Renal cortex interstitium (tissue), 15 donors: ENCODE measurements at places on chromosomes 11 and 22. TPM values are rescaled to one million over a fixed set of nuclear protein-coding genes. Genes with fewer than 3 reads are reported as not detected.
A peak's percentile ranks its signal among the peaks of the same experiment; 100 is the strongest.

DNA sequence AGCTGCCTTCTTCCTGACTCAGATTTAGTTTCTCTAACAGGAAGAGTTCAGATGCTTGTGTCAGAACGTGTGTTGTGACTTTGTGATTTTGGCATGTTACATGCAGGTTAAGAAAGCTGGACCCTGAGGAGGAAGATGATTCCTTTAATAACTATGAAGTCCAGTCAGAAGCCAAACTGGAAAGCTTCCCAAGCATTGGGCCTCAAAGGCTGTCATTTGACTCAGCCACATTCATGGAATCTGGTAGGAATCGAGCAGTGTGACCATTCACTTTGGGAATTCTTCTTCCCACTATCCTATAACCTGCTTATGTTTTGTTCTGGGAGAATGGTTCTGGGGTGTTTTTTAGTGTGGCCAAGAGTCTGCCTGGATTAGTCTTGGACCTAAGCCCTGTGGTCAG lies 48.0 kb downstream of the CABIN1 start:
- no peak for DNase-seq

The MRGPRF gene
- 17.2 TPM for polyA plus RNA-seq

DNA sequence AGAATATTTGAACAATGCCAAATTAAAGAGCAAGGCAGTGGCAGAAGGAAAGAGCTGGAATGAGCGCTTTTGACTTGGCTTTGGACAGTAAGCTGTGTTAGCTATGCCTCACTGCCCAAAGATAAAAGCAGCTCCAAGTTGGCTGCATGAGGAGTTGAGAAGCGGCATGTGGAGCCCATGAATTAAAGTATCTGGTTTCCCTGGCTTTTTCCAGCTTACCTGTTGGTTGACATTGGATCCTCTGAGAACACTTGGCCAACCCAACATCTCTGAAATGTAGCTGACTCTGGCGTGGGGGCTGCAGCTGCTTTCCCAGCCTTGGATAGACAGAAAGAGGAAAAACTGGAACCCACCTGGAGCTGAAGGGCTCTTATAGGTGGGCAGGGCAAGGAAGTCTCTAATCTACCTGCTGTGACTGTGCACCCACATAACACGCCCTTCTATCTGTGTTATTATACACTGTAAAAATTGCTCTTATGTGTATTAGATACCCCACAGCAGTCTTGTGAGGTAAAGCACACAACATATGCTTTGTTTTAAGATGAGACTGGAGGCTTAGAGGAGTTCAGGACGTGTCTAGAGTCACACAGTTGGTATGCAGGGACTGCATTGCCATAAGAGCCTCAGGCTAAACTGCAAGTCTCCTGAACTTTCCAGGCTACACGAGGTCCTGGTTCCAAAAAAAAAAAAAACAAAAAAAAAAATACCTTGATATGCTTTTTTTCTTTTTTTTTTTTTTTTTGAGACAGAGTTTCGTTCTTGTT lies 5.8 kb downstream of the UBASH3B start:
- DNase-seq = peak; percentile 78

The UCP2 gene
- polyA plus RNA-seq = 65.1 TPM

DNA sequence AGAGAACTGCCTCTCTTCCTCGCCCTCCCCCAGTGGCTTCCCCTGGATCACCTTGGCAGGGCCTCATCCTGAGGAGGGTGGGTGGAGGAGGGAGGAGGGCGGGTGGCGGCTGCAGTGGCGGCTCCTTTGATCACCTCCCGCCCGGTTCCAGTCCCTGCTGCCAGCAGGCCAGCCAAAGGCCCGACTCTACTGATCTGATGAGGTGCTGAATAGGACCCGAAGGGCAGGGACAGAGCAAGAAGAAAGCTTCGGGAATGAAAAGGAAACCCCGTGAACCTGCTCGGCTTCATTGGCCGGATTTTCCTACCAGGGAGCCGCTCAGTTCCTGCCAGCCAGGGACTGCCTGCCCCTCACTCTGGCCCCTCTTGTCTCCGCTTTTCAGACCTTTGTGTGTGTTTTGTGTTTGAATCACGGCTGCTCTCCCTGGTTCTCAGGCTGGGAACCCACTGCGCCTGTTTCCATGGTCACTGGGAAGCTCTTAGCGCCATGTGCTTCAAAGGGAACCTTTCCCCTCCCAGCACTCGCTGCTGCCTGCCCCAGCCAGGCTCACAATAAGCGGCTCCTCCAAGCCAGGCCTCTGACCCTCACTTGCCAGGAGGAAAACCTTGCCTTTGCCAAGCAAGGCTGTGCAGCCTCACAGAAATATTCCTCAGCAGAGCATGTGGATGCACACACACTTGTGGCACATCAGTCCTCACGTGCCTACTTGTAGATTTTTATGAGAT lies 56.8 kb downstream of the C22orf31 start:
- no peak for DNase-seq

- no peak for DNase-seq
These were observed 67.8 kb downstream of the ST14 start for GRCh38 chr11:130227373-130227772.

- no peak for DNase-seq
These were observed 17.3 kb downstream of the APOL2 start for GRCh38 chr22:36221799-36222751.

The CBX7 gene
- 7.1 TPM for polyA plus RNA-seq

GRCh38 chr22:43689356-43689755 lies 122.7 kb downstream of the EFCAB6 start:
- DNase-seq = peak; percentile 25

The UNC93B1 gene
- polyA plus RNA-seq = 10.5 TPM

The ROBO3 gene
- 22.7 TPM for polyA plus RNA-seq

The GALNT18 gene
- polyA plus RNA-seq = 28.0 TPM

GRCh38 chr11:111748035-111748804 lies 18.0 kb downstream of the PPP2R1B start:
- no peak for DNase-seq

The RIBC2 gene
- 7.3 TPM for polyA plus RNA-seq

- DNase-seq = no peak
These were observed 27.8 kb upstream of the ACR start for GRCh38 chr22:50710221-50710620.

DNA sequence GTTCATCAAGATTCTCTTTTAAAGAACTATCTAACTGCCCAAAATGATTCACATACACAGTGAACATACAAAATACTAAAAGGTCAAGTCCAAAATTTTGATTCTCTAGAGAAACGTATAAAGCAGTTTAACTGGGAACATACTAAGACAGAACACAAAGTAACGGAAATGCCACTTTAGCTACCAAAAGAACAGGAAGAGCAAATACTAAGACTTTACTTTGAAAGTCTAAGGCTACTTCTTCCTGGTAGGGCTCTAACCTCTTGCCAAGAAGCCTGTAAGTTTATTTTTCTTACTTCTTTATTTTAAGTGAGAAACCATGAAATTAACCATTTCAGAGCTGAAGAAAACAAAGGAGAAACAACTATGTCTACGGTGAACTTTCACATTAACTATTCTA lies 6.2 kb downstream of the PICALM start:
- DNase-seq = no peak

- DNase-seq = no peak
These were observed 131.9 kb upstream of the MTNR1B start for GRCh38 chr11:92837595-92837994.

The OR51S1 gene
- polyA plus RNA-seq = not detected

- no peak for DNase-seq
These were observed 16.9 kb upstream of the CDC42BPG start for GRCh38 chr11:64861227-64861975.

The SPDYC gene
- not detected for polyA plus RNA-seq

The CARNS1 gene
- polyA plus RNA-seq = 5.2 TPM

DNA sequence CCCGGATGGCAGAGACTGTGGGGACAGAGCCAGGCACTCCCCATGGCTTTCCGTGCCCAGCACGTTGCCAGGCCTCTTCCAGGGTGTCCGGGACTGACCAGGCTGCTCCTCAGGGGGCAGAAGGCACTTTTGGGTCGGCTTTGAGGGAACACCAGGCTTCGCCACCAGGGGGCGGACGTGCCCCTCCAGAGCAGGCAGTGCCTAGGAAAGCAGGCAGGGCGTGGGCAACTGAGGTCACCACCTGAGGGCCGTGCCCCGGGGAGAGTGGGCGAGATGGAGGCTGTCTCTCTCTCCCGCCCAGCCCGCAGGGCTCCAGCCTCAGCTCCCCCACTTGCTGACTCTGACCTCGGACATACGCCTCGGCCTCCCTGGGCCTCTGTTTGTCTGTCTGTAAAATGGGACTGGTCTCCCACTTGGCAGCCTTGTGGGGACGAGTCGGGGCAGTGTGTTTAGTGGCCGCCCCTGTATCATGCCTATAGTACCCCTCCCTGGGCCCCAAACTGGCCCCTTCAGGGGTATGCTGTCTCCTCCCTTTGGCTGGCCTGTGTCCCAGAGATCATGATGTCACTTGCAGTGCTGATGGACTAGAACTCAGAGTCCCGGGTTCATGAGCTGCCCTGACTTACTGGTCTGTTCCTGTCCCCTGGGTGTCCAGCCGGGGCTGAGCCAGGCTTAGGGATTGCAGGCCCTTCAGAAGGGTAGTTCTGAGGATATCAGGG lies 4.4 kb upstream of the PRR5 start:
- DNase-seq = no peak

- no peak for DNase-seq
These were observed 121.6 kb downstream of the PAX6 start for GRCh38 chr11:31689559-31689958.

The THOC5 gene
- 31.7 TPM for polyA plus RNA-seq

The IL10RA gene
- 4.5 TPM for polyA plus RNA-seq

GRCh38 chr11:12785901-12786300 lies 111.7 kb downstream of the TEAD1 start:
- no peak for DNase-seq
